Effector memory CD8-positive, alpha-beta T cell (primary cell): ENCODE measurements at places on chromosomes 1 and 21.

DNA sequence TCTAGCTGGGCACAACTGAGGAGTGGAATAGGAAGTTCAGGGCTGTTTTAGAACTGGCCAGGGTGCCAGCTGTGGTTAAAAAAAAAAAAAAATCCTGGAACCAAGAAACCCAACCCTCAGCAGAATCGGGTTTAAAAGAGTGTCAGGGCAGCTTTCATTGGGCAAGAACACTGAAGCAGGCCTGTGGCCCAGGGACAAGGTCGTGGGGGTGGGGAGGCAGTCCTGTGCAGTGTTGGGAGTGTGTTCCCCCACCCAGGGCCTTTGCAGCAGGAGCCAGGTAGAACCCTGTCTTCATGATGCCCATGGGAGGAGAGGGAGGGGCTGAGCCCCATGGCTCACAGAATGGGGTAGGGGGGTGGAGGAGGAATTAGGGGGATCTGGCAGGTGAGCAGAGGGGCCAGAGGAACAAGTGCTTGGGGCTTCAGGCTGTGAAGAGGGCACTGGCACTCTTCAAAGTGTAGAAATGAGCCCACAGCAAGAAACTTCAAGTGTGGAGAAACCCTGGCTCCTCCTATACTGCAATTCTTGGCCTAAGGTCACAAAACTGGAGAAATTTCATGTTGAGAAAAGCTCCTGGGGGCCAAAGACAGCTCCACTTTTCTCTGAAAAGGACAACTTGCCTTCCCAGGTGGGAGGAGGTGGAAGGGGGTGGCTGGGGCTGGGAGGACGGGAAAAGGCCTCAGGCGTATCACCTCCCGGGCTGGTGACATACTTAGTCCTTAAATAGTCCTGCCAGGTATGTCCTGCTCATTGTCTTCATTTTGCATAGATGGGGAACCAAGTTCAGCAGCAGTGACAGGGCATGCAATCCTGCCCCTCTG is 39.3 kb downstream of the KIAA1614 start:
- no peak for DNase-seq

DNA sequence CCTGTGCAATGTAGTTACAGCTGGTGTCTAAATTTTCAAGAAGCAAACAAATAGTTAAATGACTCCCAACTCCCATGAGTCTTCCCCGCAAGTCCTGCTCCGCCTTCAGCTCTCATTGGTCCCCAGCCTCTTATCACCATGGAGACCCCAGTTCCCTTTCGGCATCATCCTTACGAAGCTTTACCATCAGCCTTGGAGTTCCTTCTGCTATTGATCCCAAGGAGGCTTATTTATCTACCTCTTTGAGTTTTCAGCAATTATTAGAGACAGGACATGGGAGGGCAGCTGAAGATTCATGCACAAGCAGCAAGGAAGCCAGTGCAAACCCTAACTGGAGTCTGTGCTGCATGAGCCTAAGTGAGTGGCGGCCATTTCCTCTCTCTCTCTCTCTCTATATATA is 12.3 kb downstream of the KCNA2 start:
- DNase-seq = no peak

DNA sequence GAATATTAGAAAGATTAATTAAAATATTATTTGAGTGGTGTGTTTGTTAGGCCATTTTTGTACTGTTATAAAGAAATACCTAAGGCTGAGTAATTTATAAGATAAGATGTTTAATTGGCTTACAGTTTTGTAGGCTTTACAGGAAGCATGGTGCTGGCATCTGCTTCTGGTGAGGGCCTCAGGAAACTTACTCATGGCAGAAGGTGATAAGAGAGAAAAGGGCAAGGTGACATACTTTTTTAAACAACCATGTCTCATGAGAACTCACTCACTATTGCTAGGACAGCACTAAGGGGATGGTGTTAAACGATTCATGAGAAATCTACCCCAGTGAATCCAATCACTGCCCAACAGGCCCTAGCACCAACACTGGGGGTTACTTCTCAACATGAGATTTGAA is 56.7 kb upstream of the RGS21 start:
- DNase-seq = no peak

GRCh38 chr1:44565833-44566232 is 108.4 kb downstream of the TMEM53 start:
- no peak for DNase-seq

DNA sequence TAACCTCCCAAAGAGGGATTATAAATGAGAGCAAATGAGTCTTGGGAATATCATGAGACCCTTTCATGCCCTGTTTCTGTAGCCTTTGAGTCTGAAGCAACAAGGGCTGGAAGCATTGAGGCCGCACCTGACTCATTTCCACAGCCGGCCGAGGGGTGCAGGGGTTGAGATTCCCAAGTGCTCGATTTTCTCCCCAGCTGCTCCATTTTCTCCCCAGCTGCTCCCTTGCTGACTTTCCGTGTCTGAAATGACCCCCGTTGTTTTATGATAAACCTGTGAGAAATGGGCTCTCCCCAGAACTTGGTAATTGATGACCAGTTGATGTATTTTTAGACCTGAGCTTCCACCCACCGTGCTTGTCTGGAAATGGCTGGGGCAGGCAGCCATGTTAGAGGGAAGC is 22.9 kb downstream of the SIM2 start:
- no peak for DNase-seq

- DNase-seq = no peak
Observed at GRCh38 chr1:33111965-33112364, 31.0 kb downstream of the AZIN2 start.

GRCh38 chr1:33094971-33095604 is 14.1 kb downstream of the AZIN2 start:
- DNase-seq = no peak

DNA sequence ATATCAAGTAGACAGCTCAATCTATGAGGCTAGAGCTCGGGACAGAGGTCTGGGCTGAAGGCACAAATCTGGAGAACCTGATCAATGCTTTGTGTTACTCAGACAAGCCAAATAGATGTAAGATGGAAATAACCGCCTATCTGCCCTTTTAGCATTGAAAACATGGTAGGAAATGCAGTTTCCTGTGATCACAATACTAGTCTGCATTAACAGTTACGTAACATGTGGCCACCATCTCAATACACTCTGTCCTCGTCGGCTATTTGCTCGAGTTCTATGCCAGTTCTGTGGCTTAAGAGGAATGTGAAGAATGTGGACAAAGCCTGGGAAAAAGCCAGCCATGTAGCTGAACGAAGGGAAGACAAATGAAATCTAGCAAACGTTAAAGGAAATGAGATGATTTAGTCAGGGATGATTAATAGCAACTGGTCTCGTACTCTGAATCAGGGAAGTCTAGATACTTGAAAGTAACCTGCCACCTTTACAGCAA is 73.3 kb downstream of the HSF2BP start:
- no peak for DNase-seq

DNA sequence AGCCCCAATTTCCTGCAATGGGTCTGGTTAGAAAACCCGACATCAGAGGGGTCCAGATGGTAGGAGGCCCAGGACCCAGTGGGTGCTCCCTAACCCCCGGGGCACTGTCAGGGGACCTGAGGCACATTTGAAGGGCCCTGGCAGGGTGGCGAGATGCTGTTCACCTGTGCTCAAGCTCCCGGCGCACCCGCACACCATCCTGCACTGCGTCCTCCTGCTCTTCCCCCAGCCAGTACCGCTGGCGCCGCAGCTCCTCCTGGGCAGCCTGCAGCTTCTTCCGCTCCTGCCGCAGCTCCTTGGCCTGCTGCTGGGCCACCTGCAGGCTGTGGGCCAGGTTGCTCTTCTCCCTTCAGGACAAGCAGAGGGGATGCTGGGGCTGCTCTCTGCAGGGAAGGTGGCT is 36.0 kb downstream of the RNU1-1 start:
- DNase-seq = no peak

GRCh38 chr1:60173729-60174505 is 100.3 kb upstream of the C1orf87 start:
- DNase-seq = no peak

DNA sequence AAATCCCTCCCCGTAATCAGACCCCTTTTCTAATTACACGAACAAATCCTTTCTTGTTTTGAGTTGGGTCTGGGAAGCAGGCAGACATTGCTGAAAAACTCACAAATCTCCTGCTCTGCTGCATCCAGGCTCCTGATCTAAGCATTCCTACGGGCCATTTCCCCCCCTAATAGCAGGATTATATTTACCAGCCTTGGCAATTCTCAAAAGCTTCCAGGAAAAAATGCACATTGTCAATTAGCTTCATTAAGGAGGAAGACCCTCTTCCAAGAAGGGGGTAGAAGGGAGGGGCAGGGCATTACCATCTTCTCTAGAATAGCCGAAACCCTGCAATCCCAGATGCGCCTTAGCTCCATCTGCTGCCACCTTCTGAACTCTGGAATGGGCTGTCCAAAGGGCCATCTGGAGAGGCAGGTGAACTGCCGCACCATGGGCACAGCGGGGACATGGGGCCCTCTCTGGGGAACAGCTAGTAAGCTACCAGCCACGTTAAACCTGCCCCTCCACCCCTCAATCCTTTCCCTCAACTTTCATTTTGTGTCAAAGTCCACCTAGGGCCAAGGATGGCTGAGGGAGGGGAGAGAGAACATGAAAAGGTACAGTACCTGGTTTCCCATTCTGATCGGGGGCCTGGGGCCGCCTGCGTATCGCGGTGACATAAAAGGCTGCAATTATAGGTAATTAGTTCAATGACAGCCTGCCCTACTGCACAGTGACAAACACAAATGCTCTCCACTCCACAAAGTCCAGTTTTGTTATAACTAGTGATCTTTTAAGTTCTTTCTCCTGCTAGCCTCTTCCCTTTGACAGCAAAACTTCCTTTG is 56.8 kb downstream of the MRPL37 start:
- DNase-seq = no peak

DNA sequence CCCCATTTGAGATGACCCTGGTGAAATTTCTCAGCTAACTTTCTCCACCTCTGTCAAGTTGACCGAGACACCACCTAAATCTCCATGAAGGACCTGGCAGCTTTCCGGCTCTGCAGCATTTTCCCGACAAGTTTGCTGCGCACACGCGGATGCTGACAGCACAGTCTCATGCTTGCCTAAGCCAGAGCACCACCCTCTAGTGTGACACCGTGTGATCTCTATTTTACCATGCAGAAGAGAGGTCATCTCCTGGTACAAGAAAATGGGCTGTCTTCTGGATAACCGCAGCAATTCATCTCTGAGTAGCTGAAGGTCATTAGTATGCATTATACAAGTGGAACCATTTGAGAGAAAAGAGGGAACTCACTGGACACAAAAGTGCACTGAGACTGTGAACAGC is 38.9 kb upstream of the H6PD start:
- DNase-seq = no peak

DNA sequence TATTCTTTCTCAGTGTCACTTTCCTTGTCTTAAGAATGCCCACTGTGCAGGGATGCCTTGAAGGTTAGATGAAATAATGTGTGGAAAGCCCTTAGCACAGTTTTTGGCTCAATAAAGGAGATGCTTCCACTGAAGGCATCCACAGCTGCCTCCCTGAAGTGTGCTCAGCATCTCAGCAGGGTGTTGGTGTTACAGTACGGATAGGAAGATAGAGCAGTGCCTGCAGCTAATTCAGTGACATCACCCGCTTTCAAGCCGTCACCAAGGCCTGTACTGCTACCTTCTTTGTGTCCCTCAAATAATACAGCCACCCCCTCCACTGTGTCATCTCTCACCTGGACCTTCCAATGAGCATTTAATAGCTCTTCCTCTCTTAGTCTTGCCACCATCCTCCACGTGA is 59.0 kb downstream of the NDUFS5 start:
- no peak for DNase-seq

DNA sequence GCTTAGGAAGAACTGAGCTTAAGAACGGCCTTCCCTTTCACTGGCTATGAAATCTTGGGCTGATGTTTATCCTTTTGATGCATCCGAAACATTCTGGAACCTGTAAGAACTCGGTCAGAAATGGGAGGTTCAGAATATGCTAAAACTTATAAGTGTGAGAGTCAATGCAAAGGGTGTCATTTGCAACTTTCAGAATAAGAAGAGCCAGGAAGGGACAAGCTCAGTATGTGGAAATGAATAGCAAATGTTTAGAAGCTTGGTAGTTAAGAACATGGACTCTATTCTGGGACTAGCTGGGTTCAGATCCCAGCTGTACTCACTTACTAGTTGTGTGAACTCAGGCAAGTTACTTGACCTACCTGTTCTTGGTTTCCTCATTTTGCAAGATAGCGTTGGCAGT is 234.1 kb downstream of the OMA1 start:
- DNase-seq = no peak

DNA sequence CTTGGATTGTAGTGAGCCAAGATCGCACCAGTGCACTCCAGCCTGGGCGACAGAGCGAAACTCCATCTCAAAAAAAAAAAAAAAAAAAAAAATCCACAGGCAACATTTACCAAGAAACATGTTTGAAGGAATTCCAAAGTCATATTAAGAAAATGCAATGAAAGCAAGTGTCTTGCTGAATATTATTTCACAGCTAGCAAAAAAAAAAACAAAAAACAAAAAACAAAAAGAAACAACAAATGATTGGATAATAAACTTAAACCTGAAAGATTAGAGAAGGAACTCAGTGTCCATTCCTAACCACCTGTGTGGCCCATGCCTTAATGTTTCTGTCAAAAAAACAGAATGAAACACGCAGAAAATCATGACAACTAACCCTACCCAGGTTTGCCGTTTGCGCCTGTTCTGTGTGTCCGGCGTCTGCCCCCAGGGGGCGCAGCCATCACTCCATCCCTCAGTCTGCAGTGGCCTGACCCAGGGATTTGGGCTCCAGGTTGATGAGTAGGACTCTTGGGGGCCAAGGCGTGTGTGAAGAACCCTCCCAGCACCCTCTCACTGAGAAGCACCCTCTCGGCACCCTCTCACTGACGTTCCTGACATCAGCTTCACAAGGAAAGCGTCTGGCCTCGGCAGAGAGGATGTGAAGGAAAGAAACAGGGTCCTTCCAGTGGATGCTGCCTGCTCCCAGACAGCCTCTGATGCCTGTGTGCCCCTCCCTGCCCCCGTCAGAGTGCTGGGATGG is 19.2 kb upstream of the PTTG1IP start:
- peak; percentile 76 for DNase-seq

DNA sequence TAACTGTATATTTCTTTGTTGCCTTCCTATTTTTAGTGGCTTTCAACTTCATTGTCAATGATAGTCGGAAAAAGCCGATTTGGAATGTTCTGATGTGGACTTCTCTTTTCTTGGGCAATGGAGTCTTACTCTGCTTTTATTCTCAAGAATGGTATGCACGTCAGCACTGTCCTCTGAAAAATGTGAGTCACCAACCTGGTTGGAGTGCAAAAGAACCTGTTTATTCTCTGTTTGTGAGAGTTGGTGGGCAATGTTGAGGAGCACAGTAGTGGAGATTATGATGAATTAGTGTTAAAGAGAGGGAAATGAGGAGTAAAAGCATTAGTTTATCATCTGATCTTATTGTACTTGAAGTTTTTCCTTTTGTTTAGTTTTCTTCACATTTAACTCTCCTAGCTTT is 14.5 kb upstream of the AXDND1 start:
- DNase-seq = no peak

DNA sequence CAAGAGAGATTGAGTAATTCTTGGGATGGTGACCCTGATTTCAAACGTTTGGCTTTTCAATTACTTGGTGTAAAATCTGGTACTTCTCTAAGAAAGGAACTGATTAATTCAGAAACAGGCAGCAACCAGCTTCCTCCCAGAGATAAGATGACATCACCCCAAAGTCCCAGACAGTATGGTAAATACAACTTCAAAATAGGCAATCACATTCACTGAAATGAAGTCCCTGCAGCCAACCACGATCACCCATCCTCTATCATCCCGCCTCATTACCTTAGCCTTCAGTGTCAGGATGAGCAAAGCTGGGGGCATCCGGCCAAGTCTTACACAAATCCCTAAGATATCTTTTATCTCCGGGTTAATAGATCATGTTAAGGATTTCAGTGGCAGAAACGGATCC is 26.4 kb upstream of the RUNX1 start:
- DNase-seq = no peak

- no peak for DNase-seq
Observed at GRCh38 chr1:44842862-44843655, at the start of gene PTCH2. PTCH2 (minus strand) TSS chr1:44843253; CDS start chr1:44842932, 321 bp downstream.

GRCh38 chr21:44065428-44065827 is 41.8 kb upstream of the PWP2 start:
- peak; percentile 82 for DNase-seq
